ENCODE measurements at places on chromosomes 5 and 9.
A peak's percentile ranks its signal among the peaks of the same experiment; 100 is the strongest.

DNA sequence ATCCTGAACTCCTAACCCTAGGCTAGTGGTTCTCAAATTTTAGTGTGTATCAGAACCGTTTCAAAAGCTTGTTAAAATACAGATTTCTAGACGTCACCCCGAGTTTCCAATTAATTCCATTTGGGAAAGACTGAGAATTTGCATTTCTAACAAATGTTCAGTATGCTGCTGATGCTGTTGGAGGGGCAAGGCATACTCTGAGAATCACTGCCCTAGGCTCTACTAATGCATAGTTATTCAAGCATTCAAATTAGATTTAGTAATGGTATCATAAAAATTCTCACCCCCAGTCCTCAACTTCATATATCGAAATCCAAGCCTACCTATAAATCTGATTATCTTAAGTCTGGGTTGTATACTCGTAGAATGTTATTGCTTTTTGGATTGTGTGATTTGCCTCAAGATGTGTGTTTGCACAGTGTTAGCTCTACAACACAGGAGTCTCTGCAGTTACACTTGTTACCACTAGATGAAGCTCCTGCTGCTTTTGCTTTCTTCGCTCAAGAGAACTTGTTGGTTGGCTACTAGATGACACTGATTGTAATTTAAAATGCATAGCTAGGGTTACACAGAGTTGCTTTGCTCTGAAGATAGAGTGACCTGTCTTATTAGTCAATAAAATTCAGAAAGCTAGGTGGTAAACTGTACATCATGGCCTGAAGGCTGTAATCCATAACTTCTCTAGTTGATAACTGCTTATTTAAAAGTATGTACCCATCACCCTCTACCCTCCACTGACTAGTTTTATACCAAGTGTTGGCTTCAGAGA is 7.5 kb upstream of the ERAP2 start:
- peak; percentile 25 for DNase-seq
- no peaks in the 10 kb centered on the region for H3K27me3 ChIP-seq
- H3K27ac ChIP-seq = no peak overlapping the region
- H3K4me3 ChIP-seq = no peak overlapping the region

- H3K4me1 ChIP-seq = peaks cover 5% of the 10 kb centered on the region
- H3K36me3 ChIP-seq = peaks cover 21% of the 10 kb centered on the region
- DNase-seq = no peak
- peaks cover 56% of the 10 kb centered on the region for H3K27me3 ChIP-seq
- H3K27ac ChIP-seq = no peak overlapping the region
Measured at GRCh38 chr9:106864373-106865143, 1.6 kb downstream of the ZNF462 start.

DNA sequence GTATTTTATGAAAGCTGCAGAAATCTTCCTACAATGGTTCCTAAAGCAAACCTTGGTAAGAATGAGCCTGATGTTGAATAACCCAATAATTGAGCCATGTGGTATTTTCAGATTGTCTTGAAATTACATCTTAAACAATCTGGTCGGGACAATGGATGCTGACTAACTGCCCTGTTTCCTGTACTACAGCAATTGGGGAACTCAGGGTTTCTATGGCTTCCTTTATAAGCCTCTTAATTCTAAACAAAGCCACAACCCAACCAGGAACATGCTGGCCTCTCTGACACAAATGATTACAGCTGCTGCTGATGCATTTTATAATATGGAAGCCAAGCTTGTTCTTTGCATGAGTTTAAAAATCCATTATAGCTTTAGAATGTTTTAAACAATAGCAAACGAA is 30.2 kb downstream of the PTPN3 start:
- H3K36me3 ChIP-seq = no peaks in the 10 kb centered on the region
- H3K27ac ChIP-seq = no peak overlapping the region
- no peaks in the 10 kb centered on the region for H3K4me1 ChIP-seq
- no peak overlapping the region for H3K4me3 ChIP-seq
- no peak for DNase-seq
- peaks cover 32% of the 10 kb centered on the region for H3K27me3 ChIP-seq

DNA sequence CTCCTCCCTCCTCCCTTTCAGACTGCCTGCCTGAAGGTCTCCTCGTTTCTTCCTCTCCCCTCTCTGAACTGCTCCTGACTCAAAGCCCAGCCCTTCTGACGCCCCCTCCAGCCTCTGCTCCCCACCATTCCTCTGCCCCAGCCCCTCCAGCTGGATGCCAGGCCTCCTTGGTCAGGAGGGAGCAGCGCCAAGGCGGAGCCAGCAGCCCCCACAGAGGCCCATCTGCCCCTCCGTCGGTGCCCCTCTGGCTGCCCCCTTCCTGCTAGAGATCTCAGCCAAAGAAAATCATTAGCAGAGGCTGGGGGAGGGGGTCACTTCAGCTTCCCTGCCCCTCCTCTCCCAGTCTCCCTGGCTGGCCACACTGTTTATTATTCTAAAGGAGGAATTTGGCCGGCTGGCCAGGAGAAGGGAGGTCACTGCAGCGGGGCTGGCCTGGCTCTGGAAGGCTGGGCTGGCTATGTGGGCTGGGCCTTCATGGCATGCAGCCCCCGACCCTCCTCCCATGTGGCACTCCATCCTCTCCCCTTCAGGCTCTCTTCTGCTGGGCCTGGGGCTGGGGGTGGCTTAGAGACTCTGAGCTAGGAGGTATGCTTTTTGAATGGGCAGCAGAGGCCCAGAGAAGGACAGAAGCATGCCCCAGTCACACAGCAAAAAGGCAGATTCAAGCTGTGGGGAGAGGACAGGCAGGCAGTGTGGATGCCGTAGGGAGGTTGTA is 16.9 kb downstream of the PDGFRB start:
- H3K27me3 ChIP-seq = peaks cover 24% of the 10 kb centered on the region
- no peak for DNase-seq
- no peaks in the 10 kb centered on the region for H3K36me3 ChIP-seq
- no peak overlapping the region for H3K4me3 ChIP-seq
- no peak overlapping the region for H3K27ac ChIP-seq

GRCh38 chr9:13568841-13569601 is 289.5 kb upstream of the MPDZ start:
- no peaks in the 10 kb centered on the region for H3K4me1 ChIP-seq
- H3K27me3 ChIP-seq = peaks cover 7% of the 10 kb centered on the region
- no peaks in the 10 kb centered on the region for H3K36me3 ChIP-seq
- H3K27ac ChIP-seq = no peak overlapping the region

- H3K4me3 ChIP-seq = no peak overlapping the region
- H3K36me3 ChIP-seq = no peaks in the 10 kb centered on the region
- no peaks in the 10 kb centered on the region for H3K4me1 ChIP-seq
- no peaks in the 10 kb centered on the region for H3K27me3 ChIP-seq
Measured at GRCh38 chr5:50320131-50320749, 120.8 kb downstream of the EMB start.

DNA sequence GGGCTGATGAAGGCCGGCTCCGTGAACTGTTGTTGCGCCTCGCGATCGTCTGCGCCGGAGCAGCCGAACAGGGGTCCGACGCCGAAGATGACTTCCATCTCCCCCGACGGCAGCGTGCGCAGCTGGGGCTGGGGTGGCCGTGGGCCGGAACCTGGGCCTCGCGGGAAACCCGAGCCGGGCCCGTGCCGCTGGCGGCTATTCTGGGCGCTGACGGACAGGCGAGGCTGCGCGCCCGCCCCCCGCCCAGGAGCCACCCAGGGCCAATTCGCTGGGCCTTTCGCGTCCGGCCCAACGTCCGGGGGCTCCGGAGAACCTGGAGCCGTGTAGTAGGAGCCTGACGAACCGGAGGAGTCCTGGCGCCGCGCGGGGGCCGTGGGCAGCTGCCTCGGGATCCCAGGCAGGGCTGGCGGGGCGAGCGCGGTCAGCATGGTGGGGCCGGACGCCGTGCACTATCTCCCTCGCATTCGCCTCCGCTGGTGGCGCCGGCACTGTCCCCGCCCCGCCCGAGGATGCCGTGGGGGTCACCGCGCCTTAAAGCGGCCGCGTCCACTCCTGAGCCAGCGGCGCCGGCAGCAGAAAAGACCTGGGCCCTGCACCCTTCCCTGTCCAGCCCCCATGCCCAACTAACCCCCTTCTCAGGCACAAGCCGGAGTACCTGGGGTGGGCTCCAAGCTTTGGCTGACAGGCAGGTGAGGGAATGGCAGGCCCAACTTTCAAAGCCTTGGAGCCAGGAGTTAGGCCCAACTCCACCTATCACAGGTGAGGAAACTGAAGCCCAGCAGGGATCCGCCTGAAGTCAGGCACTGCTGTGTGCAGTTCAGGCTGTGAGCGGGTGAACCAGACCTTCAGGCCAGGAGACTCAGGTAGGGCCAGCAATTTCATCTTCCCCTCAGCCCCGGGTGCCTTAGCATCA is at the start of gene PROB1:
Gene PROB1 (minus strand): TSS at position 451 of the 913 bp plus-strand sequence. CDS start 23 bp downstream, at position 428.
- peak within 1 kb of the TSS; percentile 92 for H3K4me3 ChIP-seq
- H3K36me3 ChIP-seq = peaks cover 4% of the 10 kb centered on the region
- no peak within 1 kb of the TSS for H3K27ac ChIP-seq
- H3K4me1 ChIP-seq = peaks cover 34% of the 10 kb centered on the region
- H3K27me3 ChIP-seq = no peaks in the 10 kb centered on the region

GRCh38 chr5:135859641-135860040 is 25.2 kb downstream of the SLC25A48 start:
- H3K27me3 ChIP-seq = peaks cover 54% of the 10 kb centered on the region
- H3K36me3 ChIP-seq = no peaks in the 10 kb centered on the region
- DNase-seq = no peak
- no peak overlapping the region for H3K4me3 ChIP-seq

DNA sequence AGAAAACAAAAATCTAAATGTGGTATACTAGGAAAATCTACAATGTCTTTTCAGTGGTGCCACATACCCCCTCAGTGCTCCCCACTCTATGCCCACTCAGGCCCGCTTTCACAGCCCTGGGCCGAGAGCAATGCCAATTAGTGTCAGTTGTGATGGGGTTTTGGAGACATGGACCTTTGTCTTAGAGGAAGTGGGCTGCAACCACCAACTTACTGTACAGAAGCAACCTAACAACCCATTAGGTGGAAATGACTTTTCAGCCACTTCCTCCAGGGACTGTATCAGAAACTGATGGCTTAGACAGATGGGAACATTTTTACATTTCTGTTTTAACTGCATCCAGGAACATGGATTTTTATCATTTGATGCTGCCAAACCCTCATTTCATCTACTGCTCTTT is 268.0 kb downstream of the BNC2 start:
- H3K4me1 ChIP-seq = no peaks in the 10 kb centered on the region
- no peak for DNase-seq
- H3K27me3 ChIP-seq = no peaks in the 10 kb centered on the region
- H3K4me3 ChIP-seq = no peak overlapping the region
- no peak overlapping the region for H3K27ac ChIP-seq
- H3K36me3 ChIP-seq = no peaks in the 10 kb centered on the region

DNA sequence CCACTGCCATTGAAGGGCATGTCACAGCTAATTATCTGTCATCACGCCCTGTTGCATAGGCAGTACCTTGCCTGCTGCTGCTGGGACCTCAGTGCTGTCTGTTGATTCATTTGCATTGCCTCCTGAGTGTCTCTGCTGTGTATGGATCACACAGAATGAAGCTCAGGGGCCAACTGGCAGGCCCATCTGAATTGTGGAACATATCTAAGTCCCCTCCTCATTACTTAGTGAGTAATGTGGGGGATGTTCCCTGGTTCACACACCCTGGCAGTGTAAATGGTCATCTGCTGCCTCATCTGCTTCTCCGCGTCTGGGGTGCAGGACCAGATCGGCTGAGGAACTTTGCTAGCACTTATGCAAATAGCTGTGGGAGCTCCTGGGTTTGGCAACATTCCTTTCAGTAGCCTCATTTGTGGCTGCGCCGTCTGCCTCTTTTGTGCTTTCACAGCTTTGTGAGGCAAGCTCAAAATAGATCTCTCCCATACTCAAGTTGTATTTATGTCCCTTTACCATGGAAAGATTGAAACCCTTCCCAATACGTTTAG is 25.4 kb downstream of the TYRP1 start:
- no peaks in the 10 kb centered on the region for H3K36me3 ChIP-seq
- no peak overlapping the region for H3K4me3 ChIP-seq
- no peak overlapping the region for H3K27ac ChIP-seq
- no peaks in the 10 kb centered on the region for H3K4me1 ChIP-seq
- no peak for DNase-seq

- peak overlapping the region; percentile 18 for H3K4me3 ChIP-seq
- no peaks in the 10 kb centered on the region for H3K4me1 ChIP-seq
- H3K36me3 ChIP-seq = no peaks in the 10 kb centered on the region
- no peak for DNase-seq
- H3K27me3 ChIP-seq = peaks cover 17% of the 10 kb centered on the region
Measured at GRCh38 chr5:54867310-54867944, 118.0 kb downstream of the ESM1 start.

DNA sequence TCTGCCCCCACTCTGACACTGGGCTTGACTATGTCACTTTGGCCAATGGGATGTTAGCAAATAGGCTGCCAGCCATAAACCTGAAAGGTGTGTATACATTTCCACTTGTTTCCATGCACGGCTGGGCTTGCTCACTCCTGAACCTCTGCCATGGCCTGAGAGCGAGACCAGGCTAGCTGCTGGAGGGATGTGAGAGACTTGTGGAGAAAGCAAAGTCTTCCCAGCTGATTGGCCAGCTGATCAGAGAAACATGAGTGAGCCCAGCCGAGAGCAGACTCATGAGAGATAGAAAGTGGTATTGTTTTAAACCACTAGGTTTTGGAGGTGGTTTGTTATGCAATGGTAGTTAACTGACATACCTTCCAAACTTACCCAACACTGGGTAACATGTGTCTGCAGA is 13.9 kb downstream of the FAM193B start:
- H3K4me1 ChIP-seq = peaks cover 8% of the 10 kb centered on the region
- DNase-seq = no peak
- H3K36me3 ChIP-seq = peaks cover 19% of the 10 kb centered on the region
- no peaks in the 10 kb centered on the region for H3K27me3 ChIP-seq
- H3K27ac ChIP-seq = no peak overlapping the region
- no peak overlapping the region for H3K4me3 ChIP-seq

GRCh38 chr9:137136881-137137607 is 1.9 kb upstream of the GRIN1 start:
- H3K36me3 ChIP-seq = peaks cover 8% of the 10 kb centered on the region
- no peak overlapping the region for H3K4me3 ChIP-seq
- no peak for DNase-seq
- no peaks in the 10 kb centered on the region for H3K4me1 ChIP-seq
- no peak overlapping the region for H3K27ac ChIP-seq

- peaks cover 39% of the 10 kb centered on the region for H3K4me1 ChIP-seq
- H3K27ac ChIP-seq = peak overlapping the region; percentile 39
- H3K4me3 ChIP-seq = peak overlapping the region; percentile 98
- no peaks in the 10 kb centered on the region for H3K27me3 ChIP-seq
- H3K36me3 ChIP-seq = peaks cover 38% of the 10 kb centered on the region
- no peak for DNase-seq
Measured at GRCh38 chr5:112979723-112980122, 3.1 kb downstream of the DCP2 start.

All from effector memory CD8-positive, alpha-beta T cell (primary cell).